ENCODE measurements at places on chromosomes 3 and 15.

DNA sequence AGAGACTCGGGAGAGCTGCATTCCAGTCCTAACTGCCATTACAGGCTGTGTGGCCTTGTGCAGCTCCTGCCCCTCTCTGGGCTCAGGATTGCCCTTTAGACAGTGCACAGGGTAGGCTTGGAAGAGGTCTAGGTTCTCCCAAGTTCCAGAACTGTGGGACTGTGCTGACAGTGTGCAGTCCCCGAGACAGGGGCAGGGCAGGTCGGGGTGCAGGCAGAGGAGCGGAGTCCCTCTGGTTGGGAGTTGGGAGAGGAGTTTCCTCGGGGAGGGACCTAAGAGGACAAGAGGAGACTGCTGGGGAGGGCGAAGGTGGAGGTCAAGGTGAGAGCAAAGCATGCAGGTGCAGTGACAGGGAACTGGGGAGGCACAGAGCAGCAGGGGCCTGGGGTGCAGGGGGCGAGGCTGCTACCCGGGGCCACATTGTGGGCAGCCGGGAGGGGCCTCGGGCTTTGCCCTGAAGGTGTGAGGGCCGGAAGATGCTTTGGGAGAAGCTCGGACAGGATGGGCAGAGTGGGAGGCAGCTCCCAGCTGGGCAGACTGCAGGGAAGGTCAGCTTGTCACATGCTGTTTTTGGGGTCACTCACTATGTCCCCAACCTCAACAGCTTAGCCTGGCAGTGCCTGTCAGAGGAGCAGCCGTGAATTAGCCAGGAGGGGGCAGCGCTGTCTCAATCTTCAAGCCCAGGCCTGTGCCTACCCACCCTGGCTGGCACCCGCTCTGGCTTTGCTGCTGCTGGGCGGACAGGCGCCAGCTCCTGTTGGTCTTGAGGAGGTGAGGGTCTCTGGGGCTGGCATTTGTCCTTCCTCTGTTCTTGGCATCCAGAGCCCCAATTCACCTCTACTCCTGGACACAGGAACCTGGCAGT is 15.4 kb upstream of the CSPG4 start:
- no peak for DNase-seq

DNA sequence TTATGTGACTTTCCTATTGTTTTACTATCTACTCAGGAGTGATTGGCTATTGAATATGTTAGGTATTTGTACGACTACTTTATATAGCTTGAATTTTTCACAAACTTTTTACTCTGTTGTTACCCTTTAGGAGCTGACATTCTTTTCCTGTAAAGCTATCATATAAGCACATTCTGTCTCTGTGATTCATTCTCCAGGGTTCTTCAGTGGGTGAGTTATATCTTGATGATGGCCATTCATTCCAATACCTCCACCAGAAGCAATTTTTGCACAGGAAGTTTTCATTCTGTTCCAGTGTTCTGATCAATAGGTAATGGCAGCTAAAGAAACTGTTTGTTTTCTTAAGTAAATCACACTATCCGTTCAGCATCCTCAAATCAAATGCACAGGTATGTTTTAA is 10.1 kb upstream of the CAPN3 start:
- no peak for DNase-seq

DNA sequence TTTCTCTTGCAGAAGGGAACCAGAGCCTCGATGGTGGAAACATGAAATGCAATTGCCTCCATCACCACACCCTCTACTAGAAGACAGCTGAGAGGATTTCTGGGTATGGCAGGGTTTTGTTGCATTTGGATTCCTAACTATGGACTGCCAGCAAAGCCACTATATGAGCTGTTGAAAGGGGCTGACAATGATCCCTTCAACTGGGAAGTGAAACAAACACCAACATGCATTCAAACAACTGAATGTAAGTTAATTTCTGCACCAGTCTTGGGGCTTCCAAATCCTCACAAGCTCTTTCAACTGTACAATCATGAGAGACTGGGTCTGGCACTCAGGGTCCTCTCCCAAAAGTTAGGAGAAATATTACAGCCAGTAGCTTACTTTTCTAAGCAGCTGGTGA is 116.7 kb upstream of the PLCL2 start:
- no peak for DNase-seq

DNA sequence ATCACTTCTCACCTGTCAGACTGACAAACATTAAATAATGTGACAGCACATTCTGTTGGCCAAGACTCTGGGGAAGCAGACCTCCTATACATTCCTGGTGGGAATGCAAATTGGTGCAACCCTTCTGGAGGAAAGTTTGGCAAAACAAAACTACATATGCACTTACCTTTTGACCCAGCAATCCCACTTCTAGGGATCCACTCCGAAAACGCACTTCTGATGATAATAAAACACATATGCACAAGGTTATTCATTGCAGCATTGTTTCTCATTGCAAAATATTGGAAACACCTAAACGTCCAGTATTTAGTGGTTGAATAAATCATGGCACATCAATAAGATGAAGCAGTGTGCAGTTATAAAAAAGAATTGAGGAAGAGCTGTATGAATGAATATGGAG is 145.5 kb upstream of the ABHD17C start:
- no peak for DNase-seq

- DNase-seq, result no peak
Observed at GRCh38 chr15:51865317-51865716, 35.9 kb downstream of the TMOD3 start.

GRCh38 chr15:54519577-54519976 is 541.3 kb downstream of the UNC13C start:
- DNase-seq, result no peak

DNA sequence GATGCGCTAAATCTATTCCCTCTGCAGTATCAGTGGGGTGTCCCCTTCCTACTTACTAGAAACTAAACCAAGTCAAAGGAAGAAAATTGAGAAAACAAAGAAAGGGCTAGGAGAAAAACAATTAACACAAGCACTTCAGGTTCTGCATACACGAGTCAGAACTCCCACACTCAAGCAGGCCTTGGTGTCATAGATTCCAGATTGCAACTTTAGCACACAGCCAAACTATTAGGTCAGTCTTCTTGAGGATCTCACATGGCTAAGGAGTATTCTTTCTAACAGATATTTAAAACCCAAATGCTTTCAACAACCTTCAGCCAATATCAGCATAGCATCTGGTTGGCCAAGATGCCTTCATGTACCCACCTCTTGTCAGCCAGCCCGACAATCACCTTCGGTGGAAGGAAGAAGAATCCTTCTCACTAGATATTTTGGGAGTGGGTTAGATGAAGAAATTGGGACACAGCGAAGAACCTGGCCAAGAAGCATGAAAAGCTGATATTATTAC is 340.0 kb downstream of the VPS13C start:
- DNase-seq, result no peak

DNA sequence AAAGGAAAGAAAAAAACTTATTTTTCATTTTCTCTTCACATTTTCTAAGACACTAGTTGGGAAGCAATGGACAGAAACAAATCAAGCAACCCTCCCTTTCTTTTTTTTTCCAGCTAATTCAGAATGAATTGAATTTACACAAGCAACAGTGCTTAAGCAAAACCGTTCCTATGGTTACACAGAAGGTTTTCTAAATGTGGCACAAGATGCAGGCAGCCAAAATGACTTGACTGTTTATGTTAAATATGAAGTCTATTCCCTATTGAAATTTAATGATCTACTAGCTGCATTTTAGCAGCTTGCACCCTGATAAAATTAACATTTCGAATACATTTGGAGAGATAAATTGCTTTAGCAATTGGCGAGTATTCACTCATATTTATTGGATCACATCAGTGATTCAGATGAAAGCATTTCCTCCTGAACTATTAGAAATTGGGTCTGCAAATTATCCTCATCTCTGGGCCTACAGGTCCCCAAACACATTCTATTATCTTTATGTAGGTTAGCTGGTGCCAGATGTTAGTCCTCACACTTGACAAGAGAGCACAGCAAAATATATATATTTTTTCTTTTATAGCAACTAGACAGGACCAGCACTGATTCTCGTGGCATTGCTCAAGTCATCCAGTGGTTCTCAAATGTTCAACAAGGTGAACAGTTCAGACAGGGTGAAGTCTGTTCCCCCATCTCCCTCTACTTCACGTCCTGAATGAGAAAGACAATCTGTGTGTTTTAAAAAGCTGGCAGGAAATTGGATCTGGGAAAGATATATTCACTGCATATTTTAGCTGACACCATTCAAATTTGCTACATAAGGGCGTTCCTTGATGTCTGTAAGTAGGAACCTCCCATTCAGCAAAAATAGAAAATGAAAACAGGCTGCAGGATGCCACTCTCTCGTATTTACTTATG is 463.6 kb upstream of the KCNMB2 start:
- DNase-seq, result no peak

GRCh38 chr3:123525433-123525832 is 59.4 kb downstream of the HACD2 start:
- no peak for DNase-seq

GRCh38 chr3:108408883-108409799 is 101.3 kb downstream of the MYH15 start:
- DNase-seq, result no peak

DNA sequence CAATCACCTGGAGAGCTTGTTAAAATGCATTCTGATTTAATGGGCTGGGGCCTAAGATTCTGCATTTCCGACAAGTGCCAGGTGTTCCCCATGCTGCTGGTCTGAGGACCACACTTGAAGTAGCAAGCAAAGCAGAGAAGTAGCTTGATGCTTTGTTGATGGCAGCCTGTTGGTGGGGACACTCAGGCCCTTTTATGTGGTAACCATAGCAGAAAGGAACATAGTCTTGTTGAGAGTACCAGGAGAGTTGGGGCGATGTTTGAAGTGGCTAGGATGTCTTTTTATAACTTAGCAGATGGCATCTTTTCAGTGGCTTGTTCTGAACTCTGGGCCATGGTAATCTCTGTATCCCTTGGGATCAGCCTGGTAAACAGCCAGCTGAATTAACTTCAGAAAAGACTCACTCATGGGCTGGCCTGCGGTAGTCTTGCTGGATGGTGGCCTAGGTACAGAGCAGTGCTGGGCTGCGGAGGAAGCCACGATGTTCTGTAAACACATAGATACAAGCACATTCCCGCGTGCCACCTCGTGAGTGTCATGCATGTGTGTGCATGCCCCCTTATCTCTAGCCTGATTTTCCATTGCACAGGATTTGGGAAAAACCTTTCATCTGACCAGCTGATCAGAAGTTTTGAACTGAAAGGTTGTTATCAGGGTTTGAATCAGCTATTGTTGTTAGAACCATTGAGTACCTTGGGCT is 292.4 kb upstream of the LRRFIP2 start:
- DNase-seq, result no peak

DNA sequence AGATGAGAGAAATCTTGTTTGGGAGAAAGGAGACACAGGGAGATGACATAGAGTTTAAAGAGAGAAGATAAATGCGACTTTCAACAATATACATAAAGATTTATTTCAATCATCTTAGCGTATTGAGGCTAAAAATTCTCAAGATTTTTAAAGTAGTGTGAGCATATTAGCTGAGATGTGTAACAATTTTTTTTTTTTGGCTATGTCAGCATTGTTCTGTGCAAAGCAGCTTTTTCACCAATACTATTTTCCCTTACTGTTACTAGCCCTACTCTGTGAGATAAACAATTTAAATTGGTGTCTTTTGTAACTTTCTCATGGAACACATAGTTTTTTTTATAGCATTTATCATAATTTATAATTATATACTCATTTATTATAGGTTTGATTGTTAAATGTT is 185.2 kb upstream of the ZNF385D start:
- no peak for DNase-seq

Measured in keratinocyte (primary cell).